ENCODE measurements at places on chromosomes 7 and 10.
A peak's percentile ranks its signal among the peaks of the same experiment; 100 is the strongest.

GRCh38 chr10:114303556-114303955 is 64.5 kb downstream of the VWA2 start:
- DNase-seq: no peak

- no peak for DNase-seq
Measured at GRCh38 chr7:45716380-45717203, 142.4 kb downstream of the ADCY1 start.

DNA sequence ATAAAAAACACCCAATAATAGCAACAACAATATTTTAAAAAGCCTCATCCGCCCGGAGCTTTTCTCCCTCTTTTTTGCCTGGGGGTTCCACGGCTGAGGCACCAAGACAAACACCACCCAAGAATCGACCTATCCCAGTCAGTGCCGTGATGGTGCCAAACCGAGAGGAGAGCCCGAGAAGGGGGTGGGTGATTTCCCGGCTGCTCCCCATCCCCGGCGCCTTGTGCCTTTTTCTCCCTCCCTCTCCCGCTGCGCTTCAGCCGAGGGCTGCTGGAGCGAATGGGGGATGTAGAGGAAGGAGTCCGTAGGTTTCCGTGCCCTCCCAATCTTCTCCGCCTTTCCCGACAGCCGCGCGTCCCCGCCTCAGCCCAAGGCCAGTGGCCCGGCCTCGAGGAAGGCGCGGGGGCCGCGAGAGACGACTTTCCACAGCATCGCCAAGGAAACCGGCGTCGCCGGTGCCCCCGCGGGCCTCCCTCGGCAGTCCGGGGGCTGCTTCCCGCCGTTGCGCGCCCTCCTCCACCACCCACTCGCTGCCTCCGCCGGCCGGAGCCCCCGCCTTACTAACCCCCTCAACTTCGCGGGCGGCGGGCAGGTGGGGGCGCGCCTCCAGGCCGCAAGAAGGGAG is 1.3 kb downstream of the EGR2 start:
- no peak for DNase-seq

DNA sequence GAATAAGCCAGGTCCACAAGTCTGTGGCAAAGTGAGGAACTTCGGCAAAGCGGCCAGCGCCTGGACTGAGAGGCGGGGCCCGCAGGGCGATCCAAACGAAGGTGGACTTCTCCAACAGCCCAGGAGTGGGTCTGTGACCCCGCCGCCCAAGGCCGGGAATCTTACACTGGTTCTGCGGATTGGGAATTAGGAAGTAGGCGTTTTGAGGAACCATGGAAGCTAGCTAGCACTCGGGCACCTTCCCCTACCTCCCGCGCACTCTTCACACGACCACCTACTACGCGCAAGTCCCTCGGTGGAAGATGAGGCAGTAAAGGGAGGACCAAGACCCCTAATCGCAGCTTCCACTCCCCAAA is 570 bp upstream of the ARF5 start:
- DNase-seq: no peak

GRCh38 chr7:128911423-128912031 is 1.0 kb upstream of the KCP start:
- DNase-seq: no peak

DNA sequence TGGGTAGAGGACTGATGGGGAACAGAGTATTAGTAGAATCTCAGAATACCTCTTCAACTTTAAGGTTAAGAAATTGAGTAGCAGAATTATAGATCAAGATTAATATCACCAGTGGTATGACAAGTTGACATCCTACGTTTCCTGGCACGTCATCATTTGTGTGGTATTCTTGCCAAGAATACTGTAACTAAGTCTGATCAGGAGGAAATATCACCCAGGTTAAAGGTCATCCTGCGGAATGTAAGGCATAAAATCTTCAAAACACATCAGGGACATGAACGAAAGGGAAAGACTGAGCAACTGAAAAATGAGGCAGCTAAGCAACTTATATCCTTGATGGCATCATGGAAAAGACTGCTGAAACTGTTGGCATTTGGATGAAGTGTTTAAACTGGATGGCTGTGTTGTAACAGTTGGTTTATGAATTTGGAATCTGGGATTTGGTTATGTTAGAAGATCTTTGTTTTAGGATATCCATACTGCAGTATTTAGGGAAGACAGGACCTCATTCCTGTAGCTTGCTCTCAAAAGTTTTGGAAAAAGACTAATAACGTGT is 86.1 kb downstream of the TRIM24 start:
- no peak for DNase-seq

DNA sequence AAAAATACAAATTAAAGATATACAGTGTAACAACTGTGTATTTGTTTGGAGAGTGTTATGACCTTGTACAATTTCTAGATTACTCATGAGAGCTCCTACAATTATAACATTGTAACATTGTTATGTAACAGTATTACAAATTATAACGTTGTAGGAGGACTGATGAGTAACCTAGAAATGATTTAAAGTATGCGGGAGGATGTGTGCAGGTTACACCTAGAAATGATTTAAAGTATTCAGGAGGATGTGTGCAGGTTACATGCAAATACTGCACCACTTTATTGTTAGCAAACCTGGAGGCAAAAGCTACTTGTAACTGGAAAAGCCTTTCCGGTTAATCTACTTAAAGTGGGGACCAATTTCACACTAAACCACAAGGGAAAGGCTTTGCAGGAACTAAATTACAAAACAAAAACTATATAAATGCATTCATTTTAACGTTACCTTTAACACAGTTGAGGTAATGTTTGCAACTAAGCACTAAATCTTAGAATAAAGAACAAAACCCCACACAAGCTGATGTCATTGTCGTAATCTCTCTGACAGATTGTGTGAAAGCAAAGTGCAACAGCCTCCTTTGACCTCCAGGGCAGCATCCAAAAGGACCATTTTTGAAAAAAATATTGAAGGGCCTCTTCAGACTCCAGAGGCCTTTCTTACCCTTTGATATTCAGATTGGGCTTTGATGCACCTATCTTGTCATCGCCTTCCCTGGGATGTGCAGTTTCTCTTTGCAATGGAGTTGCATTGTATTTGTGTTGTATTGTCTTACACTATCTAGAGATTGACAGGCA is 522.1 kb upstream of the FOXK1 start:
- peak; percentile 3 for DNase-seq

DNA sequence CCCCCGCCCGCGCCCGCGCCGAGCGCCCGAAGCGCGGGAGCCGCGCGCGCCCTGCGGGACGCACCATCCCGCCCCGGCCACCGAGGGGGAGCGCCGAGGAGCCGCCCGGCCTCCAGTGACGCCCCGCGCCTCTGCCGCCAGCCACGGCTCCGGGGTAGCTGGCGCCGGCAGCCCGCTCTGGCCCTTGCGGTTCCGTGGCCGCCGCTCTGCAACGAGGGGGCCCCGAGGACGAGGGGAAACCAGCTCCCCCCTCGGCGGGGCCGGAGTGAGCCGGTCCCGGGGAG is at the start of gene PAXIP1:
PAXIP1 (minus strand) TSS at position 33 of the 284 bp plus-strand sequence. CDS start 195 bp downstream, outside the sequence.
- DNase-seq: no peak

DNA sequence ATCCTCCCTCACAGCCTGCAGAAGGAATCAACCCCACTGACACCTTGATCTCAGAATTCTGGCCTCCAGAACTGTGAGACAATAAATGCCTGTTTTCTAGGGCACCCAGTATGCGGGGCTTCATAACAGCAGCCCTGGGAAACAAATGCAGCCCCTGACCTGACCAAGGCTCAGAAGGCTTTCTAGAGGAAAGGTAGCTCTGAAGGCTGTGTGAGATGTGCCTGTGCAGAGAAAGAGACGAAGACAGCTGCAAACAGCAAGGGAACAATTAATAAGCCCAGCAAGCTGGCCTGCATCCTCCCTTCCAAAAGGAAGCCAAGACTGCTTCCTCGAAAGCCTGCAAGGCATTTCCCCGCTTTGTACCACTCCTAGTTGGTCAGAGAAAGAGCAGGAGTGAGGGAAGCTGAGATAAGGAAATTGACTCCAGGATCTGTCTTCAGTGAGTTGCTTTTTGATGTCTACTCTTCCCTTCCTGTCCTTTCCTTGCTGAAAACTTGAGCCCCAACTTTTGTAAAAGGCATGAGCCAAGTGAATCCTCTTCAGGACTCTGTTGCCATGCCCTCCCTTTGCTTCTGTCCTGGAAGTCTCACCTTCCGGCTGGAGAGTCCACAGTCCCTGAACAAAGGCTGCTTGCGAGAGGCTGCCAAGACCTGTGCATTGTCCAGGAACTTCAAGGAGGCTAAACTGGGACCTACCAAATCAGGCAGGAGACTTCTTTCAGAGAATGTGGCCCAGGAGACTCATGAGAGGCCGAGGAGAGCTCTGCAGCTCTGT is 71.2 kb upstream of the ARID5B start:
- no peak for DNase-seq

GRCh38 chr10:5581670-5582566 is 57.2 kb downstream of the CALML3 start:
- DNase-seq: no peak

GRCh38 chr10:124612611-124613498 is 131.3 kb downstream of the FAM53B start:
- DNase-seq: no peak

GRCh38 chr10:128489324-128490247 is 363.4 kb upstream of the MKI67 start:
- no peak for DNase-seq

DNA sequence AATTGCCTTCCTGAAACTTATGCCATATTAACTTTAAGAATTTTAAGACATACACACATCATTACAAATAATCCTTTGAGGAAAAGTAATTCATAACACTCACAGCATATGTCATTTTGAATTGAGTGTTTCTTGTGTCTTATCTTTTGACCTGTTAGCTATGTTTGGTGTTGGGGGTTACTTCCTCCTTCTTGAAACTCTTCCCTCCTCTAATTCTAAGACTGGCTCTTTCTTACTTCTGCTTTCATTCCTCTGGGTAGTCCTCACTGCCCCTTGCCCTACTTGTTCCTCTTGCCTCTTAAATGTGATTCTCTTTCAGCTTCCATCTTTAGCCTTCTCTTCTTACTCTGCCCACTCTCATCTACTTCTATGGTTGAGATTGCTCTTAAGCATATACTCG is 28.3 kb upstream of the PIP4K2A start:
- DNase-seq: no peak

- DNase-seq: no peak
Measured at GRCh38 chr7:134477954-134478353, 19.1 kb upstream of the AKR1B1 start.

Measured in HS-5 (cell line).